Lower lobe of right lung (tissue), 2 donors: ENCODE measurements at places on chromosomes 6 and 20. TPM values are rescaled to one million over a fixed set of nuclear protein-coding genes. Genes with fewer than 3 reads are reported as not detected.
A peak's percentile ranks its signal among the peaks of the same experiment; 100 is the strongest.

- H3K4me3 ChIP-seq = no peak overlapping the region
- H3K27ac ChIP-seq = no peak overlapping the region
- no peak for DNase-seq
- H3K36me3 ChIP-seq = no peaks in the 10 kb centered on the region
Measured at GRCh38 chr6:155154158-155154830, 109.5 kb upstream of the CLDN20 start.

DNA sequence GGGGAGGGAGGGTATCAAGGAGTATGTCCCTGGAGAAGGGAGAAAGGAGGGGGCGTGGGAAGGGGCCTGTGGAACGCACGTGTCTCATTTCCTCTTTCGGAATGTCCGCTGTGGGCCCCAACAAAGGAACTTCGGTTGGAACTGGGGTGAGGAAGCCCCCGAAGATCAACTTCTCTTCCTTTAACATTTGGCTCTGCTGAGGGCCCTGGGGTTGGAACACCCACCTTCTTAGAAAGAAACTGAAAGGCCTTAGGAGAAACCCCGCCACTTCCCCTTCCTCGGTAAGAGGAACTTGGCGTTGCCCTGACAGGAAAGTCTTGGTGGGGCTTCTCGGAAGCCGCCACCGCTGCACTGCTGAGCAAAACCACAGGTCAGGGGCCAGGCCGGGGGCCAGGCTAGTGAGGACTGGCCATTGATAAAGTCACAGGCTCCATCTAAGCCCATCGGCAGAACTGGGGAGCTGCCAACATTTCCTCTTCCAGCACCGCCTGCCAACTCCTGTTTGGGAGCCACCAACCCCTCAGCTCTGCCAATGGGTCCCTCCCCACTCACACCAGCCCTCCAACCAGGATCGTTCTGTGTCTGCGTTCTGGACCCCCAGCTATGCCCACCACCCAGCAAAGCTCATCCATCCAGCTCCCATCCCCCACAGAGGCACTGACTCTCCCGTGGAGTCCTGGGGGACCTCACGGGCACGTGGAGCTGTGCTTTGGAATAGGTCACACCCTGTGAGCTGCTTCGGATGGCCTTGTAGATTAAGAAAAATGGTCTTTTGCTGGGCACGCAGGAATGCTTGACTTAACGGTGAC is 44.8 kb downstream of the FGD2 start:
- peak; percentile 91 for DNase-seq
- peak overlapping the region; percentile 1 for H3K4me3 ChIP-seq
- peaks cover 42% of the 10 kb centered on the region for H3K4me1 ChIP-seq
- peak overlapping the region; percentile 76 for H3K27ac ChIP-seq

DNA sequence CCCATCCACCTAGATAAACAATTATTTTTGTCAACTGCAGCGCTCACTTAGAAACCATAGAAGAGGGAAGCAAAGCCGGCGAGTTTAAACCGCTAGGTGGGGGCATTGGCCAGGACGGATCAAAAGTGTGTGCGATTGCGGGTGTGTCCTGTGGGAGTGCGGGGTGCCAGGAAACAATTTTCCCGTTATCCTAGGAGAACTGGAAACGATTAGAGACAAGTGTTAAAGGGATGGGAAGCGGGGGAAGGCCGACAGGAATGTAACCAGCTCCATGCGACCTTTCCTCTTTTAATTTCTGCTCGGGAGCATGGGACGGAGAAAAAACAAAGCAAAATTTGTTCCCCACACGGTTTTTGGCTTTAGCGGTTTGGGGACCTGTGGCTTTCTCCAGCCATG is 2.8 kb upstream of the HTR1B start:
- peak; percentile 50 for DNase-seq
- peak overlapping the region; percentile 59 for H3K4me3 ChIP-seq
- peaks cover 48% of the 10 kb centered on the region for H3K27me3 ChIP-seq
- no peaks in the 10 kb centered on the region for H3K36me3 ChIP-seq
- peak overlapping the region; percentile 13 for H3K27ac ChIP-seq

GRCh38 chr20:18832546-18833200 is 19.1 kb downstream of the SCP2D1 start:
- no peaks in the 10 kb centered on the region for H3K4me1 ChIP-seq
- H3K27ac ChIP-seq = no peak overlapping the region
- H3K27me3 ChIP-seq = no peaks in the 10 kb centered on the region
- no peaks in the 10 kb centered on the region for H3K36me3 ChIP-seq
- H3K4me3 ChIP-seq = no peak overlapping the region

DNA sequence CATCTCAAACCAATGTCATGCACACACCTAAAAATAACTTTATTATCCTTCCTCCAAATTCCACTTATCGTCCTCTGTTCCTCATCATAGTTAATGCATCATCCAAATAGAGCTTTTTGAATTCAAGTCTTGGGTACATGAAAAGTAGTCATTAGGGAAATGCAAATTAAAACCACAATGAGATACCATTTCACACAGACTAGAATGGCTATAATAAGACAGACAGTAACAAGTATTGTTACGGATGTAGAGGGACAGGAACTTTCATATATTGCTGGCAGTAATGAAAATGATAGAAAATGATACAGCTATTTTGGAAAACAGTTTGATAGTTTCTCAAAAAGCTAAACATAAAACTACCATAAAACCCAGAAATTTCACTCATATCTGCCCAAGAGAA is 59.1 kb downstream of the FHL5 start:
- no peak overlapping the region for H3K4me3 ChIP-seq
- no peak overlapping the region for H3K27ac ChIP-seq
- no peaks in the 10 kb centered on the region for H3K4me1 ChIP-seq
- DNase-seq = no peak
- H3K36me3 ChIP-seq = no peaks in the 10 kb centered on the region

DNA sequence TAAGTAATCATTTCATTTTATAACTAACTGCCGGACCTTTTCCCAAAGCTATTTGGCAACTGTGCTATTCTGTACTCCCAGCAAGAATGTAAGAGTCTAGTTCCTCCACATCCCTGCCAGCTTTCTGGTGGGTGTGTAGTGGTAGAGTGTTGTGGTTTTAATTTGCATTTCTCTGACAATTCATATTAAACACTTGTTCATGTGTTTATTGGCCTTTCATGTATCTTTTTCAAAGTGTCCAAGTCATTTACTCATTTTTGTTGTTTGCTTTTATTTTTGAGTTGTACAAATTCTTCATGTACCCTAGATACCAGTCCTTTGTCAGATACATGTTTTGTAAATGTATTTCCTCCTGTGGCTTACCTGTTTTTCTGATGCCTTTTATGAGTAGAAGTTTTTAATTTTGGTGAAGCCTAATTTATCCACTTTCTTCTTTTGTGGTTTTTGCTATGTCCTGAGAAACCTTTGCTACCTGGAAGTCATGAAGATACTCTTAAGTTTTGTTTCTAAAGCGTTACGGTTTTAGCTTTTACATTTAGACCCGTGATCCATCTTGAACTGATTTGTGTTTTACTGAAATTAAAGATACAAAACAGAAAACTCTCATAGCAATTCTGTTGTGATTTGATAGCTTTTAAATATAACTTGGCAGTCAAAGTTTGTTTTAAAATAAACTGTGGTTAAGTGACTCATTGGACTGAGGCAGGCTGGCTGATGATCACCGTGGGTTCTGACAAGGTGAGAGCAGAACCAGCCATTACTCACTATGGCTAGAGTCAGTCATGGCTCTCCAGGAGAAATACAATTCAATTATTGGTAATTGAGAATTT is 8.0 kb downstream of the MYLIP start:
- H3K4me1 ChIP-seq = peaks cover 88% of the 10 kb centered on the region
- peaks cover 36% of the 10 kb centered on the region for H3K36me3 ChIP-seq
- H3K4me3 ChIP-seq = peak overlapping the region; percentile 0

DNA sequence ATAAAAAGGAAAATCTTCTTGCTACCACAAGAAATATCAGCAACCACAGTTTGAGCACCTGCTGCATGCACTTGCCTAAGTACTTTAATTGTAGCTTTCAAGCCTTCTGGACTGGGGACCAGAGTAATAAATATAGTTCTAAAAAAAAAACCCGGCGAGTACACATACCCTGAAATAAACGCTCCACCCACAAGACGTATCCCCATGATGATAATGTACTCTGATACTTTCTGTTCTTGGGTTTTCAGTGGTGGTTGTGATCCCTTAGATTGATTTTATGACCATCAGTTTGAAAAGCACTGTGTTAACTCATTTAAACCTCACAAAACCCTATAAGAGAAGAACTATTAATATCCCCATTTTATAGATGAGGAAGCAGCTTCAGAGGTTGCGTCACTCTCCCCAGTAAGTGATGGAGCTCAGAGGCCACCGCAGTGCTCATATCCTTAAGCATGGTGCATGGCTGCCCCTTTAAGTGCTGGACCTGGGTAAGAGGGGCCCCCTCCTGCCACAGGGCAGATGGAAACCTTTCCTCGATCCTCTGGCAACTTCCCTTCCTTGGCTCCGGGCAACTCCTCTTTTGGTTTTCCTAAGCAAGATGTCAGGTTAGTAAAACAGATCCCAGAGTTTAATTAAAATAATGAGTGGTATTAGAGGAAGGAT is 67.3 kb downstream of the KCNB1 start:
- no peak for DNase-seq
- no peak overlapping the region for H3K27ac ChIP-seq
- H3K4me1 ChIP-seq = no peaks in the 10 kb centered on the region
- H3K36me3 ChIP-seq = no peaks in the 10 kb centered on the region
- peaks cover 17% of the 10 kb centered on the region for H3K27me3 ChIP-seq

- H3K36me3 ChIP-seq = peaks cover 36% of the 10 kb centered on the region
- no peaks in the 10 kb centered on the region for H3K27me3 ChIP-seq
- H3K4me3 ChIP-seq = no peak overlapping the region
Measured at GRCh38 chr20:36549942-36550789, 8.8 kb downstream of the MYL9 start.

Gene NOL7
- total RNA-seq = 49.3 TPM

DNA sequence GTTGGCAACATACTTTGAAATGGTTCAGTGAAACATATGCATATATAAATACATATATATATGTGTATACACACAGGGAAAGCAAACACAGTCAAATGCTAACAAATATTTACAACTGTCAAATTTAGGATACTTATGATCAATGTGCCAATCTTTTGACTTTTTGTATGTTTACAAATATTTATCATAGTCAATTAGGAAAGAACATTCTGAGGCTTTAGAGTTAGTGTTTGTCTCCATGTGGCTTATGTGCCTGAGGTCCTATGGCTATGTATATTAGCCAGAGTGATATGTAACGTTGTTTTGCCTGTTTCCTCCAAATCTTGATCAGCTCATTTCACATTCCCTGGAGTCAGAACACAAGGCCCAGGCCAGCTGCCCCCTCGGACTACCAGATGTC is 126.5 kb upstream of the MAN1A1 start:
- no peaks in the 10 kb centered on the region for H3K27me3 ChIP-seq
- H3K4me1 ChIP-seq = no peaks in the 10 kb centered on the region

GRCh38 chr20:9015984-9016324 is 52.9 kb upstream of the PLCB4 start:
- no peaks in the 10 kb centered on the region for H3K4me1 ChIP-seq
- no peak overlapping the region for H3K4me3 ChIP-seq
- H3K36me3 ChIP-seq = no peaks in the 10 kb centered on the region
- no peak for DNase-seq
- H3K27ac ChIP-seq = no peak overlapping the region

DNA sequence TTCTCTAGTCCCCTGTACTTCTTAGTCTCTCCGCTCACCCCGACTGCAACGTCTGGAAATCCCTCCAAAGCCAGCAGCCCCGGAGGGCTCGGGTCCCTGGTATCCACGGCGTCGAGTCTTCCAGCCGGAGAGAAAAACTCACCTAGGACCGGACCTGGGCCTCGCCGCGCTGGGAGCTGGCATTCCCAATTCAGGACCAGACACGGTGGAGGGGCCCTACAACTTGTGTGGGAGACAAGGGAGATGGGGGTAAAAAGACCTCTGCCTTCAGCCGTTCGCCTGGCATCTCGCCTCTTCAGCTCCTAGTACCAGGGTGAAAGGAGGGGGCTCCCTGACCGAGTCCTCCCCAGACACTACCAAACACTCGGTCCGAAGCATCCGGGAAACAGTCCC is 64.3 kb downstream of the GPX5 start:
- no peak for DNase-seq
- no peak overlapping the region for H3K27ac ChIP-seq
- H3K27me3 ChIP-seq = peaks cover 61% of the 10 kb centered on the region
- no peak overlapping the region for H3K4me3 ChIP-seq

DNA sequence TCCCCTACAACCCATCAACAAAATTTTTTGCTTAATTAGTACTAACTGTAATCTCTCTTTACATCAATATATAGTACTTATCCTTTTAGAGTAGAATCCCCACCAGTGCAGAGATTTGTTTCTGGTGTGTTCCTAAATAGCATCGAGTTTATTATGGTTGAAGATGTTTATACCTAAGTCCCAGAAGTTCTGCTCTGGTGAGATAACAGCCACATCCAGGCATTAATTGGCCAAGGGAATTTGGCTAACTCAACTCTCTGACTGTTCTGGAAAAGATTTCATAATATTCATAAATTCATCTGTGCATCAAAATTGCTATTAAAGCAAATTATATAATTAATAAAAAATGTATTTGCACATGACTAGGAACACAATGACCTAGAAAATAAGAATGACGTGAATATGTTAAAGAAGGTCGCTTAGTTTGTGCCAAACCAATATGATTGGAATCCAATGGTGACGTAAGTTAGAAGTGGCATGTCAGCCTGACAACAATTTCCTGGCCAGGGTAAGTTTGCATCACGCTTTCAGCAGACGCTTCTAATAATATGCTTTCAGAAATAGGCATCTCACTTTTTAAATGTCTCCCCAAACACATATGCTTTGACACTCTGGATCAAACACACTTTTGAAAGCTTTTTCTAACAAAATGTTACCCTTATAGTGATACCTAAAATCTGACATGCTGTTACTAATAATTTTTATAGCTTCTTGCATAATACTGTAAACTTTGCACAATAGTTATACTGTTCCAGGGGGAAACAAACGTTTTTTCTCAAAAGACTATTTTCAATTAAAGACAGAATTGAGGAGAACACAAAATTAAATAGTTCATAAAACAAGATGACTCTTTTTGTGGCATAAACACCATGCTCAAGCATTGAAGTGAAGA is 236.7 kb downstream of the TENT5A start:
- no peaks in the 10 kb centered on the region for H3K27me3 ChIP-seq
- DNase-seq = no peak
- no peak overlapping the region for H3K27ac ChIP-seq
